ENCODE measurements at places on chromosomes 1 and 21.
A peak's percentile ranks its signal among the peaks of the same experiment; 100 is the strongest.

- DNase-seq, result no peak
Measured at GRCh38 chr1:12087797-12088314, 24.8 kb downstream of the TNFRSF8 start.

DNA sequence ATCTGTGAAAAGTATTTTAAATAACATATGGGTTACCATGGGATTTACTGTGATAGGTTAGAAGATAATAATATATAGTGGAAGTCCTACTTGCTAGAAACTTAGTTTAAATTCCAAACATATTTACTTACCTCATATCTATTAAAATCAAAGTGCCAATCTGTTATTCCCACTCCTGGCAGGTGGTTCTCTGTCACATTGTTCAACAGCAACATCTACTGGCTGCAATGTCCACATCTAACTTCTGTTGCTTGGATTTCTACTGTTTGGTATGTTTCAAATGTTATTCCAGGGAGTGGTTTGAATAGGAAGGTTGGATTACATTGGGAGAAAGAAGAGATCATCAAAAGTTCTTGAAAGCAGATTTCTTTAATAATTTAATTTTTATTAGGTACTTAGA is 122.5 kb upstream of the NCAM2 start:
- no peak for DNase-seq

DNA sequence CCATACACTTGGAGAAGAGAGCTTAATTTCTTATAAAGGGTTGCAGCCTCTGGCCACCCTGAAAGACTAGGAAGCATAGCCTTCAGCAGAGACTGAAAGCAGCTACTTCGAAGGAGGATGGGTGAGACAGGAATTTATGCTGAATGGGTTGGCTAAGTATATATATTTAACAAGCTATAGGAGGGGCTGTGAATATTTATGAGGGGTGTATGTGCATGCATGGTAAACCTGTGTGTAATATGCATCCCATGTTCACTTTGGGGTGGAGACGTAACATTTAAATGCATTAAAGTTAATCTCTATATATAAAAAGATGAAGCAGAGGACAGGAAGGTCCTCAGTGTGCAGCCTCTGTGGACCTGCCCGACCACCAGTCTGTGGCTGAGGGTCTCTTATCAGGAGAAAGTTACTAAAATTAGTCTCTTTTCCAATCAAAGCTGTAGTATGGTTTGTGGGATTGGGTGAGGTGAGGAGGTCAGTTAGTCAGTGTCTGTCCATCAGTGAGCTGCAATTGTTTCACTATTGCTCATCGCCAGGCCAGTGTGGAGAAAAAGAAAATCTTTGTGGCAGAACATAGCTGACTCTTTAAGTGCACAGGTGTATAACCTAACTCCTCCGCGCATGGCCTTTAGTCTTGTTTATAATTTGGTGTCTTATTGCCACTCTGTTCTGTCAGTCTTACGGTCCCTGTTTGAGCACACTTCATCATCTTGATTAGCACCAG is 35.4 kb upstream of the DSCAM start:
- DNase-seq, result no peak

DNA sequence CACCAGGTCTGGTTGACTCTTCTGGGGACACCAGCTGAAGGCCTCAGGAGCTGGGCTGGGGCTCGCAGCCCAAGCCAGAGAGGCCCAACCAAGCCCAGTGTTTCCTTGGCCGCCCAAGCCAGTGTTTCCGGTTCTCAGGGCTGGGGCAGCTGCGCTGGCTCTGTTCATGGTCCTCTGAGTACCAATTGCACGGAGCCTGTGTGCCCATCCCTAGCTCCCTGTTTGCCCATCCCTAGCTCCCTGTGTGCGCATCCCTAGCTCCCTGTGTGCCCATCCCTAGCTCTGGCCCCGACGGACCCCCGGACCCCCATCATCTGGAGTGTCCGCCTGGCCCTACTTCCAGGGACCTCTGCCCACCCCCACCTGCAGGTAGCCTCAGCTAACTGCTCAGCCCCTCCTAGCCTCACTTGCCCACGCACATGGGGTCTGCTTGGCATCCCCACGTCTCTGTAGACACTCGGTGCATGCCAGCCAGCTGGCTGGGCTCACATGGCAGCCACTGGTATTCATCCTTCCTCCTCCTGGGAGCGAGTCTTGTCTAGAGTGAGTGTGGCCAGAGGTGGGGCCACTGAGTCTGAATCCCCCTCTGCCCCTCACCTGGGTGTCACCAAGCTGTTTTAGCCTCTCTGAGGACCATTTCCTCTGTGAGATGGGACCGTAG is 64.0 kb downstream of the WNT9A start:
- no peak for DNase-seq

DNA sequence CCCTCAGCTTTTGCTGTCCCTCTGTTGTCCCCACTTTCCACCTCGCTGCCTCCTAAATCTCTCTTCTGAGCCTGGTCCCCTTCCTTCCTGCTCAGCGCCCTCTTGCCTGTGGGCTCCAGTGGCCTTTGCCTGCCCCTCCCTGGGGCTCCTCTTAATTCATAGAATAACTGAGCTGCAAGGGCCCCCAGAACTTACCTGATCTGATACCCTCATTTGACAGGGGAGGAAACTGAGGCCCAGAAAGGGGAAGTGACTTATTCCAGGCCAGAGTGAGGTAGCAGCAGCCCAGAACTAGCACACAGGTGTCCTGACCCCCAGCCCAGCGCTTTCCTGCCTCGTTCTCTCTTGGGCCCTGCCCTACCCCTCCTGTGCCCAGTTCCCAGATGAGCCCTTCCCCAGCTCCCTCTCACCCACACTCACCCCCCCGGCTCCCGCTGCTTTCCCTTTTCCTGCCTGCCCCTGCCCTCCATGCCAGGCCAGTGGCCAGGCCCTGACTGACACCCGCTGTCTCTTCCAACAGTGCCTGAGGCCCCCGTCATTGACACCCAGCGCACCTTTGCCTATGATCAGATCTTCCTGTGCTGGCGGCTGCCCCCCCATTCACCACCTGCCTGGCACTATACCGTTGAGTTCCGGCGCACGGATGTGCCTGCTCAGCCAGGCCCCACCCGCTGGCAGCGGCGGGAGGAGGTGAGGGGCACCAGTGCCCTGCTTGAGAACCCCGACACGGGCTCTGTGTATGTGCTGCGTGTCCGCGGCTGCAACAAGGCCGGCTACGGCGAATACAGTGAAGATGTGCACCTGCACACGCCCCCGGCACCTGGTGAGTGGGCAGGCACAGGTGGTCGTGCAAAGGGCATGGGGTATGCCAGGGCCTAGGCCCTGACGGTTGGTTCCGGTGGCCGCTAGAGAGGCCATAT is 5.7 kb downstream of the TRIM46 start:
- DNase-seq, result no peak

DNA sequence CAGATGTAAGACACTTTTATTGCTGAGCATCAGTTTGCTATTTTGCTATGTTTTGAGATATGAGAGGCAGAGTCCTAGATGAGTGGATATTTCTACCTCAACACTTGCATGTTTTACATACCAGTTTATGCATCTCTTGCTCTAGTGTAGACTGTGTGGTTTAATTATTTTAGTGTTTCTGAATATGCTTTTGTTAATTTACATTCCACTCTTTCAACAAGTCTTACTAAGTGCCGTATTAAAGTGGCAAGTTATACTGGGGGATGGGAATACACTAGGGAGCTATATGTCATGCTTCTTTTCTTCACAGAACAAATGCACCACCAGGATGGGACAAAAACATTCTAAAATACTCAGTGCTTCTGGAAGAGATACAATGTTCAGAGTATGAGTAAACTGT is 507.7 kb upstream of the PRMT6 start:
- no peak for DNase-seq

DNA sequence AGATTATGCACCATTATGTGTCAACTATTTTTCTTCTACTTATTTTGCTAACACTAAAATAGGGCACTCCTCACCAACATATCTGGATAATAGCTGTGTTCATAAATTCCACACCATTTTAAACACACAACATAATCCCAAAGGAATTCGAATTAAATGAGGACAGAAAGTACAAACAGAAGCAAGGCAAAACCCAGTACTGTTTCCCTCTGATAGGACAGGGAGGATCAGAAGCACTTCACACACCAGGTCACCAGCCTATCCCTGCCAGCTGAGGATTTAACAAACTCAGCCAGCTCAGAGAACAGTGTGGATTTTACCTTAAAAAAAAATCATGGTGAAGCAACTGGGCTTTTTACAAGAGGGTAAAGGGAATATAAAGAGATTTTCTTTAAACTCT is 20.0 kb downstream of the CRYZ start:
- no peak for DNase-seq

GRCh38 chr1:172117800-172118199 is 276.5 kb downstream of the DNM3 start:
- DNase-seq, result no peak

GRCh38 chr1:240020871-240021270 is 70.8 kb upstream of the FMN2 start:
- DNase-seq, result no peak

DNA sequence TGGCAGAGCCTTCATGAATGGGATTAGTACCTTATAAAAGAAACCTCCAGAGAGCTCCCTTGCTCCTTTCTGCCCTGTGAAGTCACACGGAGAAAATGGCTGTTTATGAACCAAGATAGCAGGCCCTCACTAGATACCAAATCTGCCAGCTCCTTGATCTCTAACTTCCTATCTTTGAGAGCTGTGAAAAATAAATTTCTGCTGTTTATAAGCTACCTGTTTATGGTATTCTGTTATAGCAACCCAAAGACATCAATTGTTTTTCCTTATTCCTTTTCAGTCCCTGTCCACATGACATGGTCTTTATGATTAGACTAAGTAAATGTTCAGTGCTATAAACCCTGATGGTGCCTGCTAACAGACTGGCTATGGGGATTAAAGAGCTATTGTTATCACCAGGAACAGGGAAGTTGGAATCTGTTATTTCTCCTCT is 9.7 kb upstream of the STIL start:
- DNase-seq, result no peak

DNA sequence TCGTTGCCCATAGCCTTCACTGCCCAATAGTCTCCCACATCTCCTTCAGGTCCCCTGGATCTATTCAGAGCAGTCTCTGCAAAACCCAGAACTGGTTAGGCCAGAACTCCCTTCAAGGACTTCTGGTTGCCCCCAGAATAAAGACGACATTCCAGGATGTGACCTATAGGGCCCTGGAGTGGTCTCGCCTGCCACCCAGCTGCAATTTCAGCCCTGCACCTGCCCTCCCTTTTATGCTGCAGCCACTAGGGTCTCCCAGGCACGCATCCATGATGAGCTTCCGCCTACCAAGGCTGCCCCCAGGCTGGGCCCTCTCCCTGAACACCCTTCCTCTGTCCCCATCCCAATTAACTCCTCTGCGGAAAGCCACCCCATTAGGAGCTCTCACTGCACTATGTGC is 7.2 kb upstream of the TSPEAR start:
- no peak for DNase-seq

DNA sequence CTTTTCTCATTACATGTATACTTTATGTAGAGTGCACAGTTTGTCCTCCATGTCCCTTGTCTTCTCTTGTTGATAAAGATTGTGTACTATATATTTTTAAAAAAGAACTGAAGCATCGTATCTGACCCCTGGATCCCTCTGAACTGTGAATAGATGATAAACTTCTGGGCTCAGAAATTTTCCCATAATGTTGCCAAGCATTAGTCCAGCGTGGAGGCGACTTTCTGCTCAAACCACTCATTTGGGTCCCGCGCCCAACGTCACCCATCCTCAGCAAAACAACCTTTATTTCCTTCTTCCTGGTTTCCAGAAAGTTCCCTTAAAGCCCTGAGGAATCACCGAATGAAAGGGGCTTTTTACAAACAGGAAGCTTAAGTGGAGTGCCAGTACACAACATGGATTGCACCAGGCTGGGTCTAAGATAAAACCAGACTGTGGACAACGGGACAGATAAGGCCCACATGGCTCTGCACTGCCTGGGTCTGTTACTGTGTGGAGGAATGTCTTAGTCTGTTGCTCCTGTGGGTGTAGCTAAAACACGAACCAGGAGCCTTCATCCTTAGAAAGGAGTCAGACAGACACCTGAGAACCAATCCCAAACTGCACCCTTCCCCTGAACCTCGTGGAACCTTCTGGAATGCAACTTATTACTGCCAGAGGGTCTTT is 15.6 kb downstream of the EVA1C start:
- no peak for DNase-seq

GRCh38 chr1:90317628-90318027 is 322.7 kb downstream of the ZNF326 start:
- DNase-seq, result no peak

DNA sequence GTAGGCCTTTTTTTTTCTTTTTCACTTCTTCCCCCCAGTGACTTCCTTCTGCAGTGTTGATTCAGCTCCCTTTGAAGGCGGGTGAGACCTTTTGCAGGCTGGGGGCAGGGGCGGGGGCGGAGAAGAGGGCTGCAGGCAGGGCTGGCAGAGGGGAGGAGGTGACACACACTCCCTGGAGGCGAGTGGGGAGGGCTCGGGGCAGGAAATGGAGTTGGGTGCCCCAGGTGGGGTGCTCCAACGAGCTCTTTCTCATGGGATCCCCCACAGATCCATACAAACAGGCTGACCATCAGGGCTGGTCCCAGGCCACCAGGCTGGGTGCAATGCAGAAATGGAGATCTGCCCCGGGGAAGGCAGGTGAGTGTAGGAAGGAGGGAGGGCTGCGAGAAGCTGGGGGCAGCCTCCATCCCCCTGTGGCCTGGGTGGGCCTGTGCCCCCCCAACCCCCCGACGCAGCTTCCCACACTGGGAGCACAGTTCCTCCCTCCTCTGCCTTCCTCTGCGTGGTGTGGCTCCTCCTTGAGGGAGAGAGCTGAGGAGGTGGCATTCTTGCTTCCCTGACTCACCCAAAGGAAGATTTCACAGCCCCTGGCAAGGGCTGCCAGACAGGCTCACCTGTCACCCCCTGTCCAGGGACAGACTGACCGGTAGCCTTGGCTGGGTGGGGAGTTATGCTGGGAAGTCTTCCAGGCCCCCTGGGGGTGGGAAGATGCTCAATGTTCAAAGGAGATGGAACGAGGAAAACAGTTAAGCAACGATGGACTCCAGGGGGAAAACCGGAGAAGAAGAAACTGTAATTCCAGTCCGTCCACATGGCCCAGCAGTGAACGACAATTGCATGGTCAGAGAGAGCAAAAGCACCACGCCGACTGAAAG is 7.1 kb upstream of the ITGB2 start:
- peak; percentile 40 for DNase-seq

- no peak for DNase-seq
Measured at GRCh38 chr1:241808265-241808664, 39.7 kb upstream of the EXO1 start.

DNA sequence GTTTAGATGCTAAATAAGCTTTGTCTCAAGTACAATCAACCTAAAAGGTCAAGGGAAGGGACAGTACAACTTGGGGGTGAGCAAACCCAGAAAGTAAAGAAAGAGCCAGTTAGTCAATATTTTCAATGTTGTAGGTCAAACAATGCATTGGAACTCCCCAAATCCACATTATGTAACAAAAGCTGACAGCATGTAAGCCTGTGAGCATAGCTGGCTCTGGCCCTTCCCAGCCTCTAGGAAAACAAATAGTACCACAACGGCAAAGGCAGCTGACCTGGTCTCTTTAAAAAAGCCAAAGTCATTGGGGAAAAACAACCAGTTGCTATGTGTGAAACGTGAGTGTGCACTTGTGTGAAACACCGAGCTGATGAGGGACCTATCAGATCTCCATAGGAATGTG is 3.4 kb downstream of the CBR1 start:
- DNase-seq, result no peak

GRCh38 chr21:15809818-15810217 is 80.0 kb downstream of the USP25 start:
- DNase-seq, result no peak

GRCh38 chr1:156368889-156369684 is at the start of gene RHBG:
RHBG (plus strand) TSS chr1:156369211; CDS start chr1:156369250, 39 bp downstream.
- DNase-seq, result no peak

Measured in KG1 (cell line).